ENCODE measurements at places on chromosomes 7 and 10.
A peak's percentile ranks its signal among the peaks of the same experiment; 100 is the strongest.

- no peak for DNase-seq
- no peaks in the 10 kb centered on the region for H3K36me3 ChIP-seq
- no peaks in the 10 kb centered on the region for H3K27me3 ChIP-seq
- H3K27ac ChIP-seq: no peak overlapping the region
- no peak overlapping the region for H3K4me3 ChIP-seq
Observed at GRCh38 chr7:26696161-26696560, 168.2 kb downstream of the SKAP2 start.

DNA sequence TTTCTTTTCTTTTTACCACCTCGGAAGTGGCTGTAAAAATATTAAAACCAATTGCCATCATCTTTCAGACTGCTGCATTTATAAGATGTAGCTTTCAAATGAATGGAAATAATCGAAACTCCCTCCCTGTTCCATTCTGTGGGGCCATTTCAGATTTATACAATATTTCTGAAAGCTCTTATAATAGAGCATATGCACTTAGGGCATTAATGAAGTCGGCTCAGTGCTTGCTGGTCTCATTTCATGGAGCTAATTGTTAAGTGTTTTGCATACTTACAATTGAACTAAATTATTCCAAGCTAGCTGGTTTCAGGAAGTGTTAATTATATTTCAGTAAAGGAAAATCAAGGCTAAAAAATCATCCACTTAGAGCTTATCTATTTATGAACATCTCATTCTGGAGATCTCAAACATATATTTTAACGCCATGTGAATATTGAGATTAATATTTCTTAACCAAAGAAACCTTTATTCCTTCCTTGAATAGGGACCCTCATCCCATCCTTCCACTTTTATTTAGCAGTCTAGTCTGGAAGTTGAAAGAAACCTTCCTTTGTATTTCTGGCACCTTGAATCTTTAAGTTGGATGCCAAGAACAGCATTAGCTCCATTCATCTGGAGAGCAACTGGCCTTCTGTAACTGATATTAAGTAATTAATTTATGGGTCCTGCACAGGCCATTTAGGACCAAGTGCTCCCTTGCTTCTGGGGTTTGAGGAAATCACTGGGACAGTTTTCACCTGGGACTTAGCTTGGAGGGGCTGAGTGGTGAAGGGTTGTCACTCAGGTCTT is 45.1 kb downstream of the RPS24 start:
- no peaks in the 10 kb centered on the region for H3K36me3 ChIP-seq
- H3K27ac ChIP-seq: no peak overlapping the region
- H3K4me1 ChIP-seq: no peaks in the 10 kb centered on the region
- no peaks in the 10 kb centered on the region for H3K27me3 ChIP-seq
- no peak for DNase-seq
- no peak overlapping the region for H3K4me3 ChIP-seq

DNA sequence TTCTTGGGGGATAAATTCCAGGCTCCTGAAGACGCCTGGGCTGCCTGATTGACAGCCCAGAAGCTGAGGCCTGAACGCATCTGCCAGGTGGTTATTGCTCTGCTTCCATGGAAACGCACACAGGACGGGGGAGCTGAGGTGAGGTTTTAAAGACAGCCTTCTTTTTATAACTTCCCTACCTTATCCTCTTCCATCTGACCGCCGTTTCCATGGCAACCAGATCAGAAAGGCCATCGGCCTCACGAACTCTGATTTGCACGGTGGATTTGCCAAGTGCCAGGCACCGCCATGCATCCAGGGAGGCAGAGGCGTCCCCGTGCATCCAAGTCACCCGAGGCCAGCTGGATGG is 260.9 kb downstream of the ADARB2 start:
- no peaks in the 10 kb centered on the region for H3K27me3 ChIP-seq
- H3K4me1 ChIP-seq: no peaks in the 10 kb centered on the region
- no peak overlapping the region for H3K4me3 ChIP-seq
- no peak for DNase-seq
- H3K36me3 ChIP-seq: no peaks in the 10 kb centered on the region

DNA sequence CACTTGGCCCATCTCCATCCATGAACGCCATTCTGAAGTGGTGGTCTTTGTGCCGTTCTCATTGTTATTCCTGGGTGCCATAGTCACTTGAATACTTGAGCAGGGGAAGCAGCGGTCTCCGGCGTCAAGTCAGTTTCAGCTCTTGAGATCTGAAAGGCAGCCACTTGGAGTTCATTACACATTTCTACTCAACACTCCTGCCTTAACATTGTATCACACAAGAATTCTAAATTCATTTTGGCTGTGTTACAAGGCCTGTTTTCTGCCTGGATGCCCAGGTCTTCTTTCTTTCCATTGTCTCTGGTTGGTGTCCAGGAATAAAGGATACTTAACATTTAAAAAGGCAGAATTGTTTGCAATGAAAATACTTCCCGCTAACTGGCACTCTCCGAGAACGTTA is 69.0 kb upstream of the RAB11FIP2 start:
- H3K4me3 ChIP-seq: no peak overlapping the region
- H3K27me3 ChIP-seq: no peaks in the 10 kb centered on the region
- H3K36me3 ChIP-seq: no peaks in the 10 kb centered on the region
- DNase-seq: no peak
- H3K27ac ChIP-seq: no peak overlapping the region
- H3K4me1 ChIP-seq: no peaks in the 10 kb centered on the region

GRCh38 chr7:4819560-4820404 is 42.0 kb downstream of the PAPOLB start:
- no peaks in the 10 kb centered on the region for H3K27me3 ChIP-seq
- no peak overlapping the region for H3K27ac ChIP-seq
- no peak for DNase-seq
- H3K4me1 ChIP-seq: no peaks in the 10 kb centered on the region
- H3K4me3 ChIP-seq: no peak overlapping the region
- no peaks in the 10 kb centered on the region for H3K36me3 ChIP-seq

DNA sequence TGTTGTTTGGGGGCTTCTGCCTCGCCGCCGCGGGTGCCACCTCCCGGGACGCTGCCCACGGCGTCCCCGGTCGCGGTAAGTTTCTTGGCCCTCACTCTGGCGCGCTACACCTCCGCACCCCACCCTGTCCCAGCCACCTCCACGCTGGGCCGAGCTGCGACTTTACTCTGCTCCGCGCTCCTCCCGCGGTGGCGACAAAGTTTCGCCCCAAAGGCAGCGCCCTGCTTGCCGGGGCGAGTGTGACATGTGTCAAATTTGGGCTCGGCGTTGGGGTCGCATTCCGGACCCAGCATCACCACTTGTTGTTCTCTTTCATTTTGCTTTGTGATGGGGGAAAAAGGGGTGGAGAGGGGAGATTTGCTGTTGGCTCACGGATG is 167.7 kb upstream of the PPP1R3A start:
- no peak overlapping the region for H3K27ac ChIP-seq
- peaks cover 71% of the 10 kb centered on the region for H3K27me3 ChIP-seq
- peak; percentile 51 for DNase-seq

DNA sequence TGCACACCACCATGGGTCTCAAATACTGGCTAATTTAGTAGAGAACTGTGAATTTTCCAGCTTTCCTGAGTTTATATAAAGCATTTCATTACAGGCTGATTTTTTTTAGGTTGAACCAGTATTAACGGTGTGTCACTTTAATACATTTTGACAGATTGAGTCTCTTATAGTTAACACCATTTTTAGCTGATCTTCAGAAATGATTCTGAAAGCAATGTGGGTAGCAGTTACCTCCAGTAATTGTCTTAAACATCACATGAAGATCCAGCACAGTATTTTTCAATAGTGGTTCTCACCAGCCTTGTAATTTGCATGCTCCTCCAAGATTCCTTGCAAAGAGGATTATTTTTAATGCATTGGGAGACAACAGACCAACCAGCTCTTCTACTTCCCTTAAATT is 693.6 kb downstream of the PHTF2 start:
- no peak overlapping the region for H3K4me3 ChIP-seq
- no peak for DNase-seq
- H3K4me1 ChIP-seq: peaks cover 19% of the 10 kb centered on the region
- H3K27ac ChIP-seq: no peak overlapping the region
- H3K27me3 ChIP-seq: no peaks in the 10 kb centered on the region
- H3K36me3 ChIP-seq: no peaks in the 10 kb centered on the region

DNA sequence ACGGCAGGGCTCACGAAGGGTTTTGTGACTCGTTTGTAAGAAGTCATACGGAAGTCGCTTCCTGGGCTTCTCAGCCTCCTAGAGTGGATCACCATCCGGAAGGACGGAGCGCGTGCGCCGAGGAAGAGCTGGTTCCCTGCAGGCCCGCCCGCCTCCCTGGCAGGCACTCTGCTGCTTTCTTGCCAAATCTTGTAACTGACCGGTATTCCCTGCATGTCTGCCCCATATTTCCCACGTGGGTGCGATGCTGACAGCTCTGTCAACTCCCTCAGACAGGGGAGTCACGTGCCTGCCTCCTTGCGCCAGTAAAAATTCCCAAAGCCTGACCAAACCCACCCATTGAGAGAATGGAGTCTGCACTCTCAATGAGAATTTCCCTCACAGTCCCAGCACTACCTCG is 12.7 kb downstream of the SHH start:
- no peak for DNase-seq
- no peaks in the 10 kb centered on the region for H3K36me3 ChIP-seq
- no peak overlapping the region for H3K27ac ChIP-seq
- H3K27me3 ChIP-seq: peaks cover 33% of the 10 kb centered on the region
- peaks cover 4% of the 10 kb centered on the region for H3K4me1 ChIP-seq

DNA sequence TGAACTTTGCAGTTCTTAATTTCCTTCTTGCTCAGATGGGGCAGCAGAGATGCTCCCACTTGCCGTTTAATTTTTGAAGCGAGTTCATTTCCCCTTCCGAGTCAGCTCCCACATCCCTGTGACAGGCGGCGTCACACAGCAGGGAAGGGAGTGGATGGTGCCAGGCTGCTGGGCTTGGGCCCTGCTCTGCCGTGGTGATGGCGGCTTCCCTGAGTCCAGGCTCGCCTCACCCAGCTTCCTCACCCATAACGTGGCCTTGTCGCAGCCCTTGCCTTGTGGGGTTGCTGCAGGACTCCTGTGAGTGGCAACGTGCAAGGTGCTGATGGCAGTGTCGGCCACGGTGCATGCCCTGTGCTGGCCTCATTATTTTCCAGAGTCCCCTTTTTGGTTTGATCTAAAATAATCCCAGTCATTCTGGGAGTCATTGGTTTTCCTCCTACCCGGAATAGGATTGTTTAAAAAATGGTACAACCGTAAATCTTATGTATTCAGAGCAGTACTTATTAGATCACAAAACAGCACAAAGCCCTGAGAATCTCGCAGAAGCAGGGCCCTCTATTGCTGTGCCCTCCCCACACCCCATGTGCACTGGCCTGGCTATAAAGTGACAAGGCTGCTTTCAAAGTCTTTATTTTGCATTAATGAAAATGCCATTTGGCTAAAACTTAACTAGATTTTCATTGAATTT is 260.1 kb downstream of the WDR37 start:
- H3K36me3 ChIP-seq: no peaks in the 10 kb centered on the region
- peaks cover 7% of the 10 kb centered on the region for H3K4me1 ChIP-seq
- no peaks in the 10 kb centered on the region for H3K27me3 ChIP-seq
- H3K4me3 ChIP-seq: no peak overlapping the region

DNA sequence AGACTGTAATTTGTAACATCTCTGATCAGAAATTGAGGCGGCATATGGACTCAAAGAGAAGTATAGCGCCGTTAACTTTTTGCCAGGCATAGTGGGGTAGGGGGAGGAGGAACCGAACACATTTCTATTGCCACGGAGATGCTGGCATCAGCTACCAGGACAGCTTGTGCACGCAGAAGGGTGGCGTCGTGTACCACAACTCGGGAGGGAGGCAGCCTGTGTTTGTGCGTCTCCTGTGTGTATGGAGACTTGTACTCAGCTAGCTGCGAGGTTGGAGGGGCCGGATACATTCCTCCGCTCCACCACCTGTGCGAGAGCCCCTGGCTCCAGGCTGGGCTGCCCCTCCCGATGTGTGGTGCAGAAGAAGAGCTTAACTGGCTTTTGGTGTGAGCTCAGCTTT is 634.8 kb downstream of the TYW1 start:
- no peaks in the 10 kb centered on the region for H3K4me1 ChIP-seq
- no peak overlapping the region for H3K27ac ChIP-seq
- H3K27me3 ChIP-seq: no peaks in the 10 kb centered on the region
- no peak overlapping the region for H3K4me3 ChIP-seq
- H3K36me3 ChIP-seq: no peaks in the 10 kb centered on the region
- no peak for DNase-seq

- no peaks in the 10 kb centered on the region for H3K27me3 ChIP-seq
- H3K4me3 ChIP-seq: no peak overlapping the region
- no peak for DNase-seq
- no peaks in the 10 kb centered on the region for H3K36me3 ChIP-seq
Observed at GRCh38 chr10:62244088-62244487, 24.6 kb downstream of the RTKN2 start.

DNA sequence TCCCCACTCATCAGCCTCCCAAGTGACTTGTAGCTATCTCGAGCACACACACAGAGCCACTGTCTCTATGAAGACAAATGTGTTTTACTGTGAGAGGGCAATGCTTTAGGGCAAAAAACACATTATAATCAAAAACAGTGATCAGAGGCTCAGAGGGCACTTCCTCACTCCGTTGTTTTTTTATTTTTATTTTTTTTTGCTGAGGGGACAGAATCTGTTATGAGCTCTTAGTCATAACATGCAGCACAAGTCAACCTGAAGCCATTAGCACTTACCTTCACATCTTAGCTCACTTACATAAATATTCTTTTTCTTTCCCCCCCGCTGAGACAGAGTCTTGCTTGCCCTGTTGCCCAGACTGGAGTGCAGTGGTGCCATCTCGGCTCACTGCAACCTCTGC is 157.7 kb downstream of the CALN1 start:
- H3K4me1 ChIP-seq: no peaks in the 10 kb centered on the region
- H3K27me3 ChIP-seq: no peaks in the 10 kb centered on the region
- no peak for DNase-seq
- H3K36me3 ChIP-seq: no peaks in the 10 kb centered on the region
- H3K4me3 ChIP-seq: no peak overlapping the region

DNA sequence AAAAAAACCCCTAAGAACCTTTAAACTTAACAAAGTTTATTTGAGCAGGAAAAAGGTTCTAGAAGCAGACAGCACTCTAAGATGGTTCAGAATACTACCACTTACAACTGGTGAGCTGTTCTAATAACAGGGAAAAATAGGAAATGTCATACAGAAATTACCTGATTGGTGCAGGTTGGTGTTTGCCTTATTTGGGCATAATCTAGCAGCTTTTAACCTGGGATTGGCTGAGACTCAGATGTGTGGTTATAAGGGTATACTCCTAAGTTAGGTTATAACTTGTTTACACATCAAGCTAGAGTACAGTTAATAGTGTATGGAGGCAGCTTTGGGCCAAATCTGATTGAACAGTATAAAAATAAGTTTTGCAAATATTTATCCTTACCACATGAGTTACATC is 59.8 kb downstream of the MAPK8 start:
- no peaks in the 10 kb centered on the region for H3K27me3 ChIP-seq
- no peak overlapping the region for H3K27ac ChIP-seq
- DNase-seq: no peak
- H3K4me1 ChIP-seq: no peaks in the 10 kb centered on the region
- no peaks in the 10 kb centered on the region for H3K36me3 ChIP-seq

All from H1 (cell line).